ENCODE measurements at places on chromosomes 11 and 22.
A peak's percentile ranks its signal among the peaks of the same experiment; 100 is the strongest.

- DNase-seq, result no peak
Observed at GRCh38 chr22:40153192-40153591, 24.5 kb upstream of the TNRC6B start.

DNA sequence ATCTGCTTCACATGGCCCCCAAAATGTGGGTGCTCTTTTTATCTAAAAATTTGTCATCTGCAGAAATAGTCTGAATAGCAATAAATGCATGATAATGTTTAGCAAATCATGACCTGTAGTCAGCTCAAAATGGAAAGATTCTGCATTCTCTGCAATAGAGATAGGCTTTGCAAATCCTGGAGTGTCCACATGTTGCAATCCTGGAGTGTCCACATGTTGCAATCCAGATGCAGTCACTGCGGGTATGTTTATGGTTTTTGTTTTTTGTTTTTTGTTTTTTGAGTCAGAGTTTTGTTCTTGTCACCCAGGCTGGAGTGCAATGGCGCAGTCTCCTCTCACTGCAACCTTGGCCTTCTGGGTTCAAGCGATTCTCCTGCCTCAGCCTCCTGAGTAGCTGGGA is 20.2 kb upstream of the LRRC32 start:
- no peak for DNase-seq

DNA sequence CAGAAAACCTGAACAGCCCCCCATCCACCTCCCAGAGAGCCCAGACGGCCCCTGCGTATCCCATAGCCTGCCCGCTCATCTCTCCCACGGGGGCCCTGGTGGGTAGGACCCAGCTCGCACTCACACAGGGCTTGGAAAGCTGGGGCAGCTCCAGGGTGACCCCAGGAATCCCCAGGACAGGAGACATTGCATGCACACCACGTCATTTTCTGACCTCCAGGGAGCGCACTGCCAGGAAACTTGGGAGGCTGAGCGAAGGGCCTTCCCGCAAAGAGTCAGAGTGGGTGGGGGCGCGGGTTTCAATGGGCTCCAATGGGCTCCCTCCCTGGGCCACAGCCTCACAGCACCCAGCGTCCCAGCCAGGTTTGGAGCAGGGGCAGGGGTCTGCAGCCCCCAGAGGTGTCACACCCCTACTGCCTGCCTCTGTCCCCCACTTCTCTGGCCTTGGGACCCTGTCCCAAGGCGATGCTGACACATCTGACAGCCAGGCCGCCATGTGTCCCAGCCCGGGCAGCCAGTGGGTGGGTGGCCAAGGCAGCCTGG is 8.2 kb upstream of the SYT8 start:
- DNase-seq, result no peak

DNA sequence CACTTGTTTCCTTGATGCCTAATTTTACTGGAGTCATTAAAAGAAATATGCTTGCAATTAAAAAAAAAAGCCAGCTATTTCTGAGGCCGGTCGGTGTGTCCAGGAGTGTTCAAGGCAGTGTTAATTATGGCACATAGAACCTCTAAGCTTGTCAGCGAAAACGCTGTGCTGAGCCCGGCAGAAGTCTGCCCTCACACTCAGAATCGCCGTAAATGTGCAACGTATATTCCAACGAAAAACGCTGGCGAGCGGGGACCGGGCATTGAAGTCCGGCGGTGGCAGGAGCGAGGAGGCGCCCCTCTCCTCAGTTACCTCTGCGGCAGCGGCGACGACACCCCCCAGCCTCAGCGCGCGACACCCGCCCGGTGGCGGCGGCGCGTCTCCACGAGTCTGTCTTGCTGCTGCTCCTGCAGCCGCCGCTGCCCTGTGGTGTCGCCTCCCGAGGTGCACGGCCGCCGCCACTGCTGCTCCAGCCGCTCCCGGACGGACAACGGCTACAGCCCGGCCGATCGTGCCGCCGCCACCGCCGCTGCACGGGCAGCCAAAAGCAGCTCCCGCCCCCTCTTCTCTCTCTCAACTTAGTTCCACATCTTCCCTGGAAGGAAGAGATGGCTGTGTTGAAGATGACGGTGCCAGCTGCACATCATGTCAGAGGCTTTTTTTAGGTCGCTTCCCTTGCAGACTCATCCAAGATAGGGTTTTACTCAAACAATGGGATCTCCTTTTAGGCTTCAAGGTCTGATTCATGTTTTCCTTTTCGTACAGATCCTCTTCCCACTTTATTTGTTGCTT is 56.0 kb downstream of the JAM3 start:
- no peak for DNase-seq

DNA sequence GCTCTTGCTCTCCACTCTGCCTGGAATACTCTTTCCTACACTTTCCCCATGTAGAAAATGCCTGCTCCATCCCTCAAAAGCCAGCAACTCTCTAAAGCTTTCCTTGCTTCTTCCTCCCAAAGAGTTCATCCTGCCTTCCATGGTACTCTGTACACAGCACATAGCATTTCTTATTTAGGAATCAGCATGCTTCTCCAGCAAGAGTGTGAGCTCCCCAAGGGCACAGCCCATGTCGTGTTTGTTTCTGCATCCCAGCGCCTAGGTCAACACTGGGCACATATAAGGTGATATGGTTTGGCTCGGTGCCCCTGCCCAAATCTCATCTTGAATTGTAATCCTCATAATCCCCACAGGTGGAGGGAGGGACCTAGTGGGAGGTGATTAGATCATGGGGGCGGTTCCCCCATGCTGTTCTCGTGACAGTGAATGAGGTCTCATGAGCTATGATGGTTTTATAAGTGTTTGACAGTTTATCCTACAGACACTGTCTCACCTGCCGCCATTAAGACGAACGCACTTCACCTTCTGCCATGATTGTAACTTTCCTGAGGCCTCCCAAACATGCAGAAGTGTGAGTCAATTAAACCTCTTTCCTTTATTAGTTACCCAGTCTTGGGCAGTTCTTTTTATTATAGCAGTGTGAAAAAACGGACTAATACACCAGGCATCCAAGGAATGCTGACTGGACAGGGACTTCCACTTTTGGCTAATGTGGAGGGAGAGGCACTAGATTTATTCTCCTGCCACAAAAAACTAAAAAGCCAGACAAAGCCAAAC is 8.2 kb downstream of the VPS37C start:
- no peak for DNase-seq

- no peak for DNase-seq
Observed at GRCh38 chr11:100857236-100858005, 170.3 kb downstream of the ARHGAP42 start.

DNA sequence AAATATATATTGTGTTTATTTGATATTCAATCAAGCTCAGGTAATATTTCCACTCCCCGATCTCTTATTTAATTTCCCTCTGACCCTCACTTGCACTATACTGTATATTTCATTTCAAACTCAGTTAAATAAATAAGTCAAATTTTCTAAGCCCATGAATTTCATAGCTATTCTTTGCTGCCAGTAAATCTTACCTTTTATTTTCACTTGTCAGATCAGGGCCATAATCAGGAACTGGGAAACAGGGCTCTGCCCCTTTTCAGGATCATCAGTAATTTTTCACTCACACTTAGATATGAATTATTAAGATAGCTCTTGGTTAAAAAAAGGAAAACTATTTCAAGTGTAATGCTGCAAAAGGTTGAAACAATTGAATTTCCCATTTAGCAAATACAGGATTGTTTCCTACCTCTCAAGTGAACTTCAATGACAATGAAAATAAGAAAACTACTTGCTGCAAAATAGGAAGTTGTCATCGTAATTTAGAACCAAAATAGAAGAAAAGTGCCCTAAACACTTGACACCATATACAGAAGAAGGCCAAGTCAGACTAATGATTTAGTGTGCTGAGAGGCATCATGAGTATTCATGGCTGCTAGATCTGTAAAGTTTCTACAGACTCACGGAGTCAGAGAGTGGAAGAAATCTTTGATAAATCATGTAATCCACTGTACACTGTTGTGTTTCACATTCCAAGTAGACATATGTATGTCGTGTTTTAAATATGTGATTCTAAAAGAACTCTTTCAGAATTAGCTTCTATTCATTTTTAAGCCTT is 316.8 kb upstream of the CNTN5 start:
- no peak for DNase-seq

- no peak for DNase-seq
Observed at GRCh38 chr11:120208777-120209176, 2.1 kb upstream of the OAF start.

DNA sequence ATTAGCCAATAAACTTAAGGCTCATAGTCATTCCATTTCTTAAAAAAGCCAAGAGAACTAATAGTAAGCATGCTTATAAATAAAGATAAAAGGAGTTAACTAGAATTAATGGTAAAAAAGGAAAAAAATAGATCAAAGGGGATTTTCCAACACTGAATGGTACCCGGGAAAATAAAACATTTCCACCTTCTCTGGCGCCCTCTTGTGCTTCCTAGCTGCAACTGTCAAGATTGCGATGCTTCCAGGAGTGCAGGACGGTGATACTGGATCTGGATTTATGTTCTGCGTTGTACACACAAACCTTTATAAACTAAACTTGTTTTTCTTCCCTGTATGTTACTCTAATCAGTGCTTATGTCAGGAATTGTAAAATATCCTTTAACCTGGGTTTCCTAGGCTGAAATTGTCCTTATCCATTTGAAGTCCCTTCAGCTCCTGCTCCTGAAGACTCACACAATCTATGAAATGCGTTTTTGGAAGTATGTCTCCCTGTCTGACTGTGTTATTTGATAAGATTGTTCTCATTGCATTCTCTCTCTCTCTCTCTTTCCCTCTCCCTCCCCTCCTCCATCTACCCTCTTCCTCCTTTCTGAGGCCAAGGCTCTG is 9.6 kb upstream of the HTATIP2 start:
- DNase-seq, result no peak

DNA sequence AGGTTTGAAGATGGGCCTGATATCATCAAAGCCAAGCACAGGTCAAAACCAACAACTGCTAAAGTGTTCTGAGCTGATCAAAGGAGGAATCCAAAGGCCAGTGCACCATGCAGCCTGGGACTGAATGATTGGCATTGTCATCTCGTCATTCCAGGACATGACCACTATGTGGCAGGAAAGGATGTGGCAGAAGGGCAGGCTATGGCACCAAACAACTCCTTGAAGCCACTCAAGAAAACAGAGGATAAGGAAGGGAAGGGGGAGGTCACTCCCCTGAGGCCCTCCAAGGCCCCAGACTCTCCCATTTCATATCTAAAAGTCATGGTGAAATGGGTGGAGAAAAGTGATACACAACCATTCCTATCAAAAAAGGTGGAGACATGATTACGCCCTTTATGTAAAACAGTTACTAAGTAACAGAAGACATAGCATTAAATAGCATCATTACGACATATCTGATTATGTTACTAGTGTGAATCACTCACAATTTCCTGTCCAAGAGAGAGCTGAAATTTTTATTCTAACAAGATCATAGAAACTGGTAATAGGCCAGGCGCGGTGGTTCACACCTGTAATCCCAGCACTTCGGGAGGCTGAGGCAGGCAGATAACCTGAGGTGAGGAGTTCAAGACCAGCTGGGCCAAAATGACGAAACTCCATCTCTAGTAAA is 49.3 kb downstream of the AHNAK start:
- DNase-seq, result peak; percentile 67

- DNase-seq, result no peak
Observed at GRCh38 chr11:95232666-95233065, 1.7 kb upstream of the SESN3 start.

Measured in NCI-H524 (cell line).